ENCODE measurements at places on chromosomes 1 and 21.

DNA sequence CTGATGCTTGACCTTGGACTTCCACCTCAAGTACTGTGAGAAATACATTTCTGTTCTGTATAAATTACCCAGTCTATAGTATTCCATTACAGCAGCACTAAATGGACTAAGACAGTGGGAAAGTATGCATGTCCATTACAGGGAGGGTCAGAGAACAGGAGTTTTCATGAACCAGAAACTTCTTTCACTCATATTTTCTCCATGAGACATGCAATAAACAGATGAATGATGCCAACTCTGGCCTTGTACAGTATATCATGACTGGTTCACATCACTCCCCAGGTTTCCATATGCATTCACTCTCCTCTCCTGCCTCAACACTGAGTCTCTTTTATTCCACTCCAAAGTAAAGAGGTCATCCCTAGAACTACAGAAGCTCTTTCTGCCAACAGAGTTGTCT lies 4.5 kb upstream of the IFI16 start:
- no peak for DNase-seq

- peak; percentile 63 for DNase-seq
Measured at GRCh38 chr1:118335331-118335732, 150.3 kb upstream of the SPAG17 start.

DNA sequence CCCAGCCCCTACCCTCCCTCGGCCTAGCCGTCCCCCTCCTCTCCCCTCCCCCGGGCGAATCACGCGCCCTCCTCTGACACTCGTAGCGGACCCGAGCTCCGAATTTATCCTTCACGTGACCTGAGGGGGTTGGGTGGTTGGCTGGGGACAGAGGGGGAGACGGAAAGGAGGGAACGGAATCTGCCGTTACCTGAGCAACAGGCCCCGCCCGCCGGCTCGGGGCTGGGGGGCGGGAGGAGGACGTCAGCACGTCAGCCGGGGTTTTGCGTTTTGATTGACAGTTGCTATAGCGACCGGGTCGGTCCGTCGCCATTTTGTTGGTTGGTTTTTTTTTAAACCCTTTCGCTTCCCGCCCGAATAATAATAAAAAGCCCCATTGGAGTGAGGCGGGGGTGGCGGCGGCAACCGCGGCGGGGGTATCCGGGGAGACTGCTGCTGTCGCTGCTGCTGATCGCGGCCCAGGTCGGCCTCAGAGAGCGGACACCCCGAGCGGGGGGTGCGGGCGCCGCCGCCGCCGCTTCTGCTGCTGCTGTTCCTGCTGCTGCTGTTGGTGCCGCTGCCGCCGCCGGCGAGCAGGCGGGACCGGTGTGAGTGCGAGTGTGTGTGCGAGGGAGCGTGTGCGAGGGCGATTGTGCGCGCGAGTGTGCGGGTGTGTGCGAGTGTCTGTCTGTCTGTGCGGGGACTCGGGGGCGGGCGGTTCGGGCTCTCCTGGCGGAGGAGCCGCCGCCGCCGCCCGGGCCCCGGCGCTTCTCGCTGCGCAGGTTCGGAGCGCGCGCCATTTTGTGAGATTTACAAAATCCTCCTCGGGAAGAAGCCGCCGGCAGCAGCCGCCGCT lies at the start of gene DYRK1A:
Gene DYRK1A, plus strand, starts transcription at position 292 of the 835 bp plus-strand sequence. CDS start 53,602 bp downstream, outside the sequence.
- peak; percentile 100 for DNase-seq

- DNase-seq, result no peak
Measured at GRCh38 chr1:225156254-225156653, 226.8 kb downstream of the DNAH14 start.

GRCh38 chr1:27153927-27154358 lies 982 bp downstream of the SLC9A1 start:
- DNase-seq, result no peak

DNA sequence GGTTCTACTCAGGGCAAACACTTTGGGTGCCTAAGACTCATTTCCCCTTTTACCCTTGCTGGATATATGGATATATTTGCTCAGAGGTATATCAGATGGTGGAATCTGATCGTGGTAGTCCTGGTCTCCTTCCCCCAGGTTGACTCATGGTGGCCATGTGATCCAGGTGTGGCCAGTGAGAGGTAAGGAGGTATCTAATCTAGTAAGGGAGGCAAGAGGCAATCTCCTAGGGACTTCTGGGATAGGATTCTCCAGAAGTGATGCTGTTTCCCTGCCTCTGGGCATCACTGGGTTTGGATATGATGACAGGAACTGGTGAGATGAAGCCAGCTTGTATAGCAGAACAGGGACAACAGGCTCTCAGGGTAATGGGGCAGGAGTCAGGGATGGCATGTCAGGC lies 8.5 kb upstream of the DENND2D start:
- DNase-seq, result no peak

- DNase-seq, result no peak
Measured at GRCh38 chr1:69976896-69977295, 228.5 kb downstream of the LRRC40 start.

GRCh38 chr1:197928849-197929336 lies 11.7 kb downstream of the LHX9 start:
- no peak for DNase-seq

DNA sequence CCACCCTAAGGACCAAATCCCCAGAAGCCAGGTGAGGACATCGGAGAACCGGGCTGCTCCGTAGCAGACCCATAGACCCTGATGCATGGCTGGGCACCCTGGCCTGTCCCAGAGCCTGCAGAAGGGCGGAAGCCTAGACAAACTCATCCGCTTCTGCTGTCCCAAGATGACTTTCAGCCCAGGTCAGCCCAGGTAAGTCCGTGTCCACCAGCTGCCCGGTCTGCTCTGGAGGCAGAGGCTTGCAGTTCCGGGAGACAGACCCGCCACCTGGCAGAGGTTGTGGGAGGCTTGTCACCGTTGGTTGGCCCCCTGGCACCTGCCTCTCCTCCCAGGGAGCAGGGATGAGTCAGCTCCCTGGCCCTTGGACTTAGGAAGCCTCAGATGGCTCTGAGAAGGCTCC lies 22.8 kb upstream of the POFUT2 start:
- DNase-seq, result no peak

GRCh38 chr1:109801791-109802135 lies 38.0 kb upstream of the EPS8L3 start:
- no peak for DNase-seq

GRCh38 chr1:84062496-84062895 lies 63.6 kb upstream of the TTLL7 start:
- no peak for DNase-seq

- DNase-seq, result no peak
Measured at GRCh38 chr1:158199849-158200248, 19.2 kb downstream of the CD1D start.

DNA sequence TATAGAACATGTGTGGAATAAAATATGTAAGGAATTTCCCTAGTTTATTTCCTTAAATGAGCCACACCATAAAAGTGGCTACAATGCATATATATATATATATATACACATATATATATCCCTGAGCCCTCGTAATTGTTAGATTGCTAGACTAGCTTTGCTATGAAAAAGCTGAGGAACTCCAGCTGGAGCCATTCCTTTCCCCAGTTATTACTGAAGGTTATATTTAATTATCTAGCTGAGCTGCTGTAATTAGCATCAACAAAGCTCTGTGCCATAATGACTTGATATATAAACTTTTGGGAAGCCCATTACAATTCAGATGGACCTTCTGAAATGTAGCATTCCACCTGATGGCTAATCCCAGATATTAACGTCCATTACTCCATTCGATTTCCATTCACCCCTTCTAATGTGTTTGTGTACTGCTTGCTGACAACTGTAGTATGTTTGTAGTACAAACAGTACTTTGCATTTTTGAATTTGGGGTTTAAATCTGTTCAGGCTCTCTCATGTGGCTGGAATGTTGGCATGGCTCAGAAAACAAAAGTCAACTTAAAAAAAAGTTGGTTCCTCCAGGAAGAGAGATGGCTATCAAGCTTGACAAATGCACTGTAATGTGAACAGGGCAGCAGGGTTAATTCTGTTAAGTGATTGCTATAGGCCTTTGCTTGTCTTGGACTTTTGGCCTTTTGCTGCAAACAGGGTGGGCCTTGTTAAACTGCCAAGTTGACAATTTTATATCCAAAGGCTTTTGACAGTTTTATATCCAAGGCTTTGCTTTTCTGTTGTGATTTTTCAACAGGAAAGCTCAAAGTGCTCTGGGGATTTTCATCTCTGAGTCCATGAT lies 170.0 kb downstream of the LTN1 start:
- DNase-seq, result no peak

DNA sequence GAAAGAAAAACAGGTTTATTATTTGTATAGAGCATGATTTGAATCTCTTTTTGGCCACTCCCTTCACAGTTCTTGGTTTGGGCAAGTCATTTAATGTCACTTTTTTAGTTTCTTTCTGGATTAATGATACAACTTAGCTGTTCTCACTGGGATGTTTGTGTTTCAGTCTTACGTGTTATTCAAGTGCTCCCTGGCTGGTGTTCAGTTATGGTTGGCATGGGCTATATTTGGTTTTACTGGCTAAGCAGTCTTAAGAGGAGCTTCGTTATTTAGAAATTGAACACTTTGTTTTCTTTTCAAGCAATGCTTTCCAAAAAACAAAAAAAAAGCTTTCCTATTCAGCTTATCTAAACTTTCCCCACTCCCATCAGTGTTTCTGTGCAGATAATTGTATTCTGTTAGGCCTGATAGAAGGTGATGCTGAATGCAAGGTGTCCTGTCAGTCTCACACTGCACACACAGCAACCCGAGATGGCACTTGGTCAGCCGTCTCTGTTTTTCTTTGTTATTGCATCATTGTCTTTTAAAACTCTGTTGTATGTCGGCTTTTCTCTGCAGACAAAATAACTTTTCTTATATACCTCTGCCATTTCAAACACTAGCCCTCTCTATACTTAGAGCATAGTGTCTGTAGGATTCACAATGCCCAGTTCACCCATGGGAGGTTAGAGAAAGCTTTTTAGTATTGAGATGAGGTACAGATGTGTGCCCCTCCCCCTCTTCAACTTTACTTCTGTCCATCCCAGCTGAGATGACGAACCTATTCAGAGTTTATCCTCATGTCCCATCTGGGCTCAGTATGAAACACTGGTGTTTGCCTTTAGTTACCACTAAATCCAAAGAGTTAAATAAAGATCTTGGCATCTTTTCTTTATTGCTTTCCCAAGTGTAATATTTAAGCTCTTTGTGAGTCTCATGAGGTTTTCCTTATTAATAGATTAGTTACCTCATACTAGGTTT lies 80.2 kb downstream of the VPS13D start:
- no peak for DNase-seq

DNA sequence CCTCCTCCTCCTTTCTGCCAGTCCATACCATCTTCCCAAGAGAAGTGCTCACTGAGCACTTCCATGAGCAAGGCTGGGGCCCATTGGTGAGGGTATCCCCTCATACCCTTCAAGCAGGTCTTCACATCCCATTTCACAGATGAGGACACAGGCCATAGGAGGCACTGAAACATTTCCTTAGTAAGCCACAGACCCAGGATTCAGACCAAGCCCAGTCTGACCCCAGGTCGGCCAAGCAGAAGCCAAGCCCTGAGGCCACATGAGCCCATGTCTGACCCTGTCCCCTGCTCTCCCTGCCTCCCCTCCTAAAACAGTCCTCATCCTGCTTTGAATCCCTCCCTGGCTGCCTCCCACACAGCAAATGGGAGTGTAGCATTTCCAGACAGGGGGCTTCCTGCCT lies 146.2 kb downstream of the ZSCAN20 start:
- DNase-seq, result no peak

DNA sequence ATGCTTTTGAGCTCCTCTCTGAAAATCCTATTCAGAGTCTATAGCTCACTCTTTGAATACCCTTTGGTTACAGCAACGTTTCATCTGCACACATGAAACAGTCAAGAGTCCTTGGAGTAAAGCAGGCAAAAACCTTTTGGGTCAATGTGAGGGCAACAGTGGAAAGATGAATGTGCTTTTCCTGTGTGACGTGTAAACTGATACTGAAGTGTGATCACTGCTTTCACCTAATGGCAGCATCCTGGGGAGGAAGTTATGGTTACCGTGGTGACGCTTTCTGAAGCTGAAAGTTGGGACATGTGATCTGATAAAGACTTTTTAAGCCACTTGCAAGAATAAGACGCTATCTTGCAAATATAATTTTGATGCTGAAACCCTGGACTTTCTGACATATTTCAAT lies 160.0 kb downstream of the SEC16B start:
- DNase-seq, result peak; percentile 31

DNA sequence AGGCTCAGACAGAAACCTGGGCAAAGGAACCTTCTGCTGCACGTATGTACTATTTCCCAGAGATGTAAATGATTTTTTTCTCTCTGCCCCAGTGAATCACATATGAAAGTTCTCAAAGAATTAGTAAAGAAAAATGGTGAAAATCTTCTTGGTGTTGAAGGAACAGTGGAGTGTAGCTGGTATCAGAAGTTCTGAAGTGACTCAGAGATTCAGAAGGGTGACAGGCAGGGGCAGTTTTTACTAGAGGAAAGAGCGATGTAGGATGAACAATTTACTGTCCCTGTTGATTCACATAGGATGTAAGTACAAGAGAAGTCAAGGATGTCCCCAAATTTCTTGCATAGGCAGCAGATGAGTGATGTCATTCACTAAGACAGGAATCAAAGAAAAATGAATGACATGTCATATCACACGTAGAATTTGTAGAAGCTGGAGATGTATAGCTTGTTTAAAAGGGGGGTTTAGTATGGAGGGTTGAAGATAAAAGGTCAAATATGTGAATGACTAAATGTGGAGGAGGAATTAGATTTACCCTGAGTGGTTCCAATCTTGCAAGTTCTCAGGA lies 26.4 kb downstream of the WLS start:
- no peak for DNase-seq

GRCh38 chr1:209187589-209187988 lies 395.9 kb upstream of the CAMK1G start:
- DNase-seq, result no peak

All from NCI-H345 (cell line).